ENCODE measurements at places on chromosomes 5 and 9. TPM values are rescaled to one million over a fixed set of nuclear protein-coding genes. Genes with fewer than 3 reads are reported as not detected.

The NLN gene
- 16.5 TPM for total RNA-seq

- no peaks in the 10 kb centered on the region for H3K36me3 ChIP-seq
- H3K4me1 ChIP-seq = peaks cover 4% of the 10 kb centered on the region
- no peaks in the 10 kb centered on the region for H3K27me3 ChIP-seq
- H3K27ac ChIP-seq = no peak overlapping the region
- no peak for DNase-seq
Measured at GRCh38 chr9:6894135-6894534, 136.4 kb downstream of the KDM4C start.

The DIMT1 gene
- total RNA-seq = 23.1 TPM

The TRPM3 gene
- 1.5 TPM for total RNA-seq

The NTRK2 gene
- total RNA-seq = 37.9 TPM

Data from aorta (tissue), 5 donors.